ENCODE measurements at places on chromosomes 5 and 9.

- no peak for DNase-seq
Observed at GRCh38 chr5:11540112-11540511, 364.1 kb downstream of the CTNND2 start.

- peak; percentile 93 for DNase-seq
Observed at GRCh38 chr5:171893290-171893886, 107.8 kb downstream of the SMIM23 start.

DNA sequence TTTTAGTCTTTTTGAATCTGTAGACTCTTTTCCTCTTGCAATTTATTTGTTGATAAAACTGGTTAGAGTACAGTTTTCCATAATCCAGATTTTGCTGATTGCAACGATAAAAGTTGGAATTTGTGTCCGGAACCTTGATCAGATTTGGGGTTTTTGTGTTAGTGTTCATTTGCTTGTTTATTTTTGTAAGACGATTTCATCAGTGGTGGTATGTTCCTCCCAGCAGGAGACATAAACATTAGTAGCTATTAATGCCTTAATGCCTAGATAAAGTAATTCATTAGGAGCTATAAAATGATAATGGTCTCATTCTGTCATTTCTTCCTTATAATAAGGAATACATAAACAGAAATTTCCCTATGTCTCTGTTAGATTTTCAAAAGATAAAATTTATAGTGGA lies 21.3 kb downstream of the RPS6 start:
- DNase-seq, result no peak

- no peak for DNase-seq
Observed at GRCh38 chr5:158326256-158326655, 467.3 kb upstream of the CLINT1 start.

GRCh38 chr5:76524868-76525267 lies 98.3 kb downstream of the F2RL2 start:
- peak; percentile 85 for DNase-seq

- DNase-seq, result no peak
Observed at GRCh38 chr5:160619381-160619780, 197.7 kb downstream of the PTTG1 start.

- no peak for DNase-seq
Observed at GRCh38 chr9:106467113-106467864, 395.7 kb upstream of the ZNF462 start.

DNA sequence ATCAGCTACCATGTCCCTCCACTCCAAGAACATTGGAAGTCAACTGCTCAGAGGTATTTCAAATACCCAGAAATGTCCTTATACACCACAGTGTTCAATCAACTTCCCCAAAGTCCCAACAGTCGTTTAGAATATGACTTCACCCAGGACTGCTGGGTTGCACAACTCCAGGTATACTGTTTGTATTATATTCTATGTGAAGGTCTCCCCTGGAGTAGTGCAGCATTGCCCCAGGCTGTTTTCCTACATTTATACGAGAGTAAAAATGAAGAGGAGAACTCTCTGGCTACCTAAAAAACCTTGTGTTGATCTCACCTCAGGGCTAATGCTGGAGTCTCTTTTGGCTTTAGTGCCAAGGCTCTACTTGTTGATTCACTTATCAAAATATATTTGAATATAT lies 183.6 kb upstream of the MAP3K1 start:
- no peak for DNase-seq

DNA sequence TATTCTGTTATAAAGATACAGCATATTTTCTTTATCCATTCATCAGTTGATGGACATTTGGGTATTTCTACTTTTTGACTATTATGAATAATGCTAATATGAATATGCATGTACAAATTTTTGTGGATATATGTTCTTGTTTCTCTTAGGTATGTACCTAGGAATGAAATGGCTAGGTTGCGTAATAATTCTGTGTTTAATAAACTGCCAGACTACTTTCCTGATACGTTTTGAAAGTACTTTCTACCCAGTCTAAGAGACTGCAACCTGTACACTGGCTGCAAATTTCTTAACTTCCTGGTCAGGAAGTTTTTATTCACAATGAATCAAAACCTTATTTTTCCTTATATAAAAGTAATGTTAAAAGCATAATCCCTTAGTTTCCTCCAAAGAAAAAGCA lies 93.9 kb upstream of the STARD4 start:
- no peak for DNase-seq

GRCh38 chr5:142974409-142974808 lies 204.2 kb downstream of the ARHGAP26 start:
- DNase-seq, result peak; percentile 34

GRCh38 chr5:32143617-32144377 lies 30.3 kb downstream of the GOLPH3 start:
- DNase-seq, result no peak

DNA sequence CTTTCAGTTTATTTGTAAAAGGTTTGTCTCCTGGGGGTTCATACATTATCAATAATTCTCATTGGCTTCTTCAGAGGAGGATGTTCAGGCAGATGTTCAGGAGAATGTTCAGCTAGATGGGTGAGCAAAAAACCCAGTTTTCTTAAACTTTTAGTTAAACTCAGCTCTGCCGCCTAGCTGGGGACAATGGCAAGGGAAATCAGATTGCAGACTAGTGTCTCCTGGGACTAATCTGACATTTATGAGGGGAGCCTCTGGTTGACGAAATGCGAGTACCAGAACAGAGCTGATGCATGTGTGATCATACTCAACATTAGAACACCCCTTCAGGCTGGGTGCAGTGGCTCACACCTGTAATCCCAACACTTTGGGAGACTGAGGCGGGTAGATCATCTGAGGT lies 314.4 kb downstream of the ARL15 start:
- no peak for DNase-seq

GRCh38 chr5:179801304-179802206 lies 5.1 kb downstream of the MGAT4B start:
- peak; percentile 52 for DNase-seq

- no peak for DNase-seq
Observed at GRCh38 chr9:69045821-69046220, 10.3 kb downstream of the FXN start.
